ENCODE measurements at places on chromosomes 4 and X. TPM values are rescaled to one million over a fixed set of nuclear protein-coding genes. Genes with fewer than 3 reads are reported as not detected.

The BMP3 gene
- total RNA-seq: 0.04 TPM

The PWWP3B gene
- 5.4 TPM for total RNA-seq

The TMEM187 gene
- total RNA-seq: 7.2 TPM

The BEX1 gene
- total RNA-seq: 1.9 TPM

The PABPC1L2A gene
- total RNA-seq: not detected

The NLGN3 gene
- total RNA-seq: 0.64 TPM

The IDUA gene
- total RNA-seq: 5.8 TPM

The SGMS2 gene
- 29.8 TPM for total RNA-seq

The MAOA gene
- total RNA-seq: 121 TPM

The SLC4A4 gene
- total RNA-seq: 30.1 TPM

The NELFA gene
- 12.4 TPM for total RNA-seq

The CD40LG gene
- not detected for total RNA-seq

The MXRA5 gene
- total RNA-seq: 68.0 TPM

The DKC1 gene
- 12.9 TPM for total RNA-seq

The AMTN gene
- not detected for total RNA-seq

The HS3ST1 gene
- 2.2 TPM for total RNA-seq

The SHOX gene
- not detected for total RNA-seq

The MAGEA12 gene
- not detected for total RNA-seq

The CT45A3 gene
- total RNA-seq: not detected

The F8A2 gene
- total RNA-seq: not detected

The UBE2K gene
- total RNA-seq: 53.2 TPM

The DCAF4L1 gene
- total RNA-seq: 0.46 TPM

The SOD3 gene
- 43.0 TPM for total RNA-seq

The PRSS12 gene
- total RNA-seq: not detected

The POF1B gene
- 8.7 TPM for total RNA-seq

The C1GALT1C1 gene
- 18.5 TPM for total RNA-seq

The MANBA gene
- 25.0 TPM for total RNA-seq

The LDOC1 gene
- 1.5 TPM for total RNA-seq

The CDS1 gene
- 0.28 TPM for total RNA-seq

The BEND4 gene
- total RNA-seq: not detected

The PDGFRA gene
- total RNA-seq: 8.0 TPM

The TKTL2 gene
- total RNA-seq: not detected

The MAGEA1 gene
- not detected for total RNA-seq

The DCX gene
- total RNA-seq: not detected

The LANCL3 gene
- 0.24 TPM for total RNA-seq

The CTBP1 gene
- total RNA-seq: 117 TPM

The SRPK3 gene
- total RNA-seq: 34.2 TPM

The SHROOM2 gene
- total RNA-seq: 1.1 TPM

The PDGFC gene
- total RNA-seq: 8.7 TPM

The CFAP47 gene
- not detected for total RNA-seq

The FRMPD4 gene
- 4.2 TPM for total RNA-seq

The SLITRK2 gene
- 0.10 TPM for total RNA-seq

The BEX3 gene
- 109 TPM for total RNA-seq

The OPN1MW3 gene
- total RNA-seq: not detected

The DCHS2 gene
- 0.16 TPM for total RNA-seq

The UGT2B11 gene
- not detected for total RNA-seq

The DDX3X gene
- total RNA-seq: 218 TPM

The XKRX gene
- not detected for total RNA-seq

The CT45A2 gene
- total RNA-seq: not detected

The TRIM61 gene
- total RNA-seq: 2.2 TPM

The LARP7 gene
- total RNA-seq: 56.5 TPM

The HHIP gene
- total RNA-seq: not detected

The FGD1 gene
- 7.2 TPM for total RNA-seq

The FAT4 gene
- total RNA-seq: 5.3 TPM

The CTAG1B gene
- not detected for total RNA-seq

The HSFX4 gene
- 0.40 TPM for total RNA-seq
